Left colon (tissue), 2 donors: ENCODE measurements at places on chromosomes 2 and 18. TPM values are rescaled to one million over a fixed set of nuclear protein-coding genes. Genes with fewer than 3 reads are reported as not detected.

REG3G gene
- total RNA-seq: not detected

TIGD1 gene
- 4.4 TPM for total RNA-seq

DNA sequence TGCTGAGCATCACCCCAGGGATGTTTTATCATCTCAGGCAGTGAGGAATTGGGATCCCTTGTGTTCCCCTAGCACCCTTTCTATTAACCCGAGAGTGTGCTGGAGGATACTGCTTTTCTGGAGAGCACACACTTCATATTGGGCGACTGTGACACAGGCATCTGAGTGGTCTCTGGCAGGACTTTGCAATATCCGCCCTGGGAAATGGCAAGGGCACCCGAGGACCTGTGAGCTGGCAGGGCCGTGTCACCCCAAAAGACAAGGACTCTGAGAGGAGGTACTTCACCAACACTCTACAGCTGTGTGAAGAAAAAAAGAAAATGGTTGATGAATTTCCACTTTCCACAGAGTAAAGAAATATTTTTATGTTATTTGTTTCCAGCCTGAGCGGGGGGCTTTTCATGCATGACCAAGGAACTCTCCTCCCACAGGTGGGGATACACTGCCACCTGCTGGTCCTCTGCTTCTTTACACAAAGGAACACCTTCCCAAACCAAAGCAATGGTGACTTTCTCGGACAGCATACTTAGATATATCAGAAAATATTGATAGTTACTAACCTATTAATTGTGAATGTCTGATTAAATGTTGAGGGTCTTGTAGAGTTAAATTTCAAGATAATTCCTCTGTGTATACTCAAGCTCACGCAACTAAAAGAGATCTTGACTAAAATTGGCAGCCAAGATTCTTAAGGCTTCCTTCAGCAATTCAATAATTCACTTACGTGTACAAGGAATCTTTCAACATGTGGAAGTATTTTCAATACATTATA is 45.9 kb upstream of the REG3G start:
- peak; percentile 50 for DNase-seq

GRCh38 chr18:44325903-44326635 is 354.6 kb upstream of the SETBP1 start:
- peak; percentile 87 for DNase-seq

GRCh38 chr2:190415794-190416775 is 7.9 kb downstream of the MFSD6 start:
- DNase-seq: no peak

- no peak for DNase-seq
These were observed 181.4 kb upstream of the FN1 start for GRCh38 chr2:215617060-215617824.

GRCh38 chr18:292271-292670 is 24.4 kb upstream of the THOC1 start:
- DNase-seq: no peak

REG3A gene
- total RNA-seq: not detected

ITGB6 gene
- 28.0 TPM for total RNA-seq

GRCh38 chr2:162017233-162017632 is 56.8 kb downstream of the DPP4 start:
- no peak for DNase-seq

TEKT4 gene
- total RNA-seq: not detected

MYL1 gene
- not detected for total RNA-seq

GRCh38 chr18:34990597-34990996 is 50.6 kb upstream of the MAPRE2 start:
- no peak for DNase-seq

- DNase-seq: no peak
These were observed 127.2 kb downstream of the OLA1 start for GRCh38 chr2:174121175-174121574.

SERPINB2 gene
- not detected for total RNA-seq

DNA sequence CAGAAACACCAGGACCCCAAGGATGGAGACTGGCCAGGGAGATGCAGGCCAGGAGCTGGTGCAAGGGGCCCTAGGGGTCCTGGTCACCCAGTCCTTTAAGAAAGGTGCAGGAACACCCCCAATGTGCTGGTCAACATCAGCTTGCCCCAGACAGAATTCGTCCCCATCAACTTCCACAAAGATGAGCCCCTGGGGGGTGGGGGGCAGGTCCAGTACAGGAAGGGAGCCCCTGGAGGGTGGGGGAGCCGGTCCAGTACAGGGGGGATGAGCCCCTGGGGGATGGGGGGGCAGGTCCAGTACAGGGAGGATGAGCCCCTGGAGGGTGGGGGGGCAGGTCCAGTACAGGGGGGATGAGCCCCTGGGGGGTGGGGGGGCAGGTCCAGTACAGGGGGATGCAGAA is 160.7 kb upstream of the SALL3 start:
- no peak for DNase-seq

- peak; percentile 97 for DNase-seq
These were observed at the start of gene COX7A2L for GRCh38 chr2:42360890-42361727. COX7A2L (minus strand) TSS chr2:42361217; CDS start chr2:42361161, 56 bp downstream.

GRCh38 chr2:174263997-174264396 is 15.7 kb upstream of the OLA1 start:
- DNase-seq: no peak

ST6GAL2 gene
- 2.9 TPM for total RNA-seq

DNA sequence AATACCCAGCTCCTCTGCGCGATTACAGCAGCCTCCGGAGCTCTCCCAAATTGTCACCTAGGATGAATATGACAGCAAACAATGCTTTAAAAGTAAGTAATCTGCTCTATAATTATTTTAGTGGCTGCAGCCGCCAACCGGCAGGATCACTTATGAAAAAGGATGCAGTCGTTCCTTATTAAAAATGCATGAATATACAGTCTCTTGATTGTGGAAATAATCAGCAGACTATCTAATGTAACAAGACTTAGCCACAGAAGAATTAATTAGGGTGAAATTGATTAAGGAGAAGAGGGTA is 71.8 kb upstream of the STPG4 start:
- no peak for DNase-seq

WDR54 gene
- total RNA-seq: 2.8 TPM

GRCh38 chr2:60335533-60336237 is 217.8 kb downstream of the BCL11A start:
- no peak for DNase-seq

RESP18 gene
- not detected for total RNA-seq

B3GNT2 gene
- 27.6 TPM for total RNA-seq

MATN3 gene
- 0.15 TPM for total RNA-seq

DNA sequence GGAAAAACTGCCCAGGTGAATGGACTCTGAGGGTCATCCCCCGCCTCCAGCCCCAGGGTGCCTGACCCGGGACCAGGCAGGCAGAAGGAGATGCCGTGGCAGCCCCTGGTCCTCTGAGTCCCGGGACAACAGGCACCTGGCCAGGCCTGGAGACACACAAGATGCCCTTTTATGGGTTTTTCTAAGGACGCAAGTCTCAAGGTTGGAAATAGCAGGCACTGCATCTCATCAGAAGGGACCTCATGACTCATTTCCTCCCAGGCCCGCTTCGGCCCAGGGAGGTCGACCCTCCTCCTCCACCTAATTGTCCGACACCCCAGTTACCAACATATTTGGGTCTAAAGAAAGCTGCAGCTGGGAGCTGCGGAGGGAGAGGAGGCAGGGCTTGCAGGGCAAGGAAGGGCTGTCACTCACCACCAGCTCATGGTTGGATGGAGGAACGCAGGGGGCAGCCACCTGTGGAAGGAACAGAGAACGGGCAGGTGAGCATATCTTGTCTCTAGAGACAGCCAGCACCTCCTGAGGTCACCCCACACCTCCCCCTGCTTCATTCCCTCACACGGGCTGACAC is 82.9 kb downstream of the TNS1 start:
- DNase-seq: no peak

DNA sequence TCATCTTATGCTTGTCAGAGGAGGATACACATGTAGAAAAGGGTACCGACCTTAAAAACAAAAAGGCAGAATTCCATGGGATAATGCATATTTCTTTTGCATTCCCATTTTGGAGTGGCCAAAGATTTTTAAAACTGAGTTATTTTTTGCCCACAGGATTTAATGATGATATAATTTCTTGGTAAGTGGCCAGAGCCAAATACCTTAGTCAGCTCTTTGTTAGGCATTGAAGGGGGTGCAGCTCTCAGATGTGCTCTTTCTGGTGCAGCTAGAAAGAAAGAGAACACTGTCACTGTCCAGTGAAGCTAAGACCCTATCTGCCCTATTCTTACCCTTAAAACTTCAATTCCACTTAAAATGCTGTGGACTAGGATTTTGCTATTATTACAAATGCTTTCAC is 10.8 kb downstream of the COQ10B start:
- no peak for DNase-seq

GRCh38 chr2:220744861-220745260 is 827.2 kb downstream of the EPHA4 start:
- no peak for DNase-seq

DNA sequence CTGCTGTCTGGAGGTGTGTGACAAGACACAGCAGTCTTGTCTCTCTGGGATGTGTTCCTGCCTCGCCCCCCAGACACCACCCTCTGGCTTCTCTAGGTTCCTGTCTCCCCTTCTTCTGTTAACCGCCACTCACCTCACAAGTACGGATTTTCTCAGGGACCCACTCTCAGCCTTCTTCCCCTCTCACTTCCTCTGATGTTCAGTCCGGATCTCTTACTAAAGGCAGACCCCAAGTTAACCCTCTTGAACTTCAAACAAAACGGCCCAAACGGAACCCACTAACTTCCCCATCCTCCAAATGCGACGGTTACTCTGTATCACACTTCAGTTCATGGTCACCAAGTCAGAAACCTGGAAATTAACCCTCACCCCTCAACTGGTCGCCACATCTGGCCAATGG is 32.0 kb downstream of the B4GALT6 start:
- no peak for DNase-seq

GRCh38 chr2:234544659-234545611 is 48.1 kb upstream of the ARL4C start:
- peak; percentile 75 for DNase-seq

DNA sequence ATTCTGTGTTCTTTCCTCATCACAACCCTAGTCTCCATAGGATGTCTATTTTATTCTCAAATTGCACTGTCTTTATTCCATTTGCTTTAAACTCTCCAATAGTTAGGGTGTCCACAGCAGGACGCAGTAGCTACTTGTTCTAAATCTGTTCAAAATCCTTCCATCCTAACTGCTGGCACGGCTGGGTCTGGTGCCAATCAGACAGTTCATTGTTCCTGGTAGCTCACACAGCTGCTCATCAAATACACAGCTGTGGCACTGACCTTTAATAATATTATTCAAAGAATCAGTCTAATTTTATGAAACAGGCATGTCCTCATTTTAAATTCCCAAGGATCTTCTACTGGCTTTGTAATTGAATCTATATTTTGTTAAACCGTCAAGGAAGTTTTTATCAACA is 59.7 kb upstream of the TMEFF2 start:
- DNase-seq: no peak

DNA sequence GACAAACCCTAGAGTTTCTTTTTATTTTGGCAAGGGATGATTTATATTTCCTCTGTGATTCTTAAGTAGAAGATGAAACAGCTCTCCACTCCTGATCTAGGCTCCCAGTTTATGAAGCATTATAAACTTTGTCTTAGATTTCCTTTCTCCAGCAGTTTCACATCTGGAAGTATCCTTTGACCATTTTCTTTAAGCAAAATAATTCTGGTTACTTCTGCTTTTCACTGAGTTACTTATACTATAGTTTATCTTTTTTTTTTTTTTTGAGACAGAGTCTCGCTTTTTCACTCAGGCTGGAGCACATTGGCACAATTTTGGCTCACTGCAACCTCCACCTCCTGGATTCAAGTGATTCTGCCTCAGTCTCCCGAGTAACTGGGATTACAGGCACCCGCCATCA is 45.5 kb downstream of the KCMF1 start:
- DNase-seq: no peak

UBXN4 gene
- 107 TPM for total RNA-seq

DPYSL5 gene
- total RNA-seq: not detected

DNA sequence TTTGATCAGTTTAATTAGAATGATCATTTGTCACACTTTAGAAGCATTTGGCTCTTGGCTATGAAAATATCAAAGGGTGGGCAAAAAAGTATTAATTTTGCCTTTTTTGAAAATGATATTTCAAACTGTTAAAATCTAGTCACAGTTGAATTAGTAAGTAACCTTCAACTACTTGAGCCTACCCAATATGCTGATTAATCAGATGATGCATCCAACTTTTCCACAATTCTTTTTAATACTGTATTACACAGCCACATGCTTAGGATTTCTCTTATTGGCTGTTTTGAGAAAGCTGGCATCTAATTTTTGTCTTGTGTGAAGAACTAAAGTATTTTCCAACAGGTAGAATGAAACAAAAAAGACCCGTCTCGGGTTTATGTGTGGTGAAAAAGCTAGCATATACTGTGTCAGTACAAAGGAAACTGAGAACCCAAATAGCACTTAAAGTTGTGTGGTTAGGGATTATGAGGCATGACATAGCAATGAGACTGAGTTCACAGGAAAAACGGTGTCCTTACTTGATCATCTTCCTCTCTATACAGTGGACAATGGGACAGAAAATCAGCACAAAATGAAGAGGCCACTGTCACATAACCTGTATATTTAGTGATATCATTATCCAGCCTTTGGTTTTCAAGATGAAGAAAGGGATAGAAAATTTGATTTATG is 11.7 kb downstream of the OSBPL6 start:
- no peak for DNase-seq

DNA sequence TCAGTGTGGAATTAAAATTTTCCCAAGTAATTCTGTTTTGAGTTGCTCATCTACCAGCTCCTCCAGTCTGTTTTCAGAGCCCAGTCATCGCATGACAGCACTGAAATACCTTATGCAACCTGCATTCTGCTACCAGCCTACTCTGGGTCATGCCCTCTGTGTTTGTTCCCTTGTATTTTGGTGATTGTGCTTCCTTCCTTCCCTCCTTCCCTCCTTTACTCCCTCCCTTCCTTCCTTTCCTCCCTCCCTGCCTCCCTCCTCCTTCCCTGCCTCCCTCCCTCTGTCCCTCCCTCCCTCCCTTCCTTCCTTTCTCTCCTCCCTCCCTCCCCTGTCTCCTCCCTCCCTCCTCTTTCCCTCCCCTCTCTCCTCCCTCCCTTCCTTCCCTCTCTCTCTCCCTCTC is 289.6 kb downstream of the CDH2 start:
- no peak for DNase-seq

DNA sequence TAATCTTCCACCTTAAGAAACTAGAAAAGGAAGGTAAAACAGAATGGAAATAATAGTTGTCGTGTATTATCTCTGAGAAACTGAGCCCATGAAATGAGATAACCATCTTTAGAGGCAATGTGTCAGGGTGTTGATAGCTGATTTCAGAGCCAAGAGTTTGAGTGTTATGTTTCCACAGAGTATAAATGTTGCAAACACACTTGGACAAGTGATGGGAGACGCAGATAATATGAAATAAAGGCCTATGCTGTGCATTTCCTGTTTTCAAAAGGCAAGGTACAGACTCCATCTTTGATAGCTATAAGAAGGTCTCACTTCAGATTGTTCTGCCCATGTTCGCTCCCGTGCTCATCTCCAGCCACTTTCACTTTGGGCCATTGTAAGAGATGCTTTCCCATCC is 25.9 kb upstream of the DNER start:
- DNase-seq: no peak

DNA sequence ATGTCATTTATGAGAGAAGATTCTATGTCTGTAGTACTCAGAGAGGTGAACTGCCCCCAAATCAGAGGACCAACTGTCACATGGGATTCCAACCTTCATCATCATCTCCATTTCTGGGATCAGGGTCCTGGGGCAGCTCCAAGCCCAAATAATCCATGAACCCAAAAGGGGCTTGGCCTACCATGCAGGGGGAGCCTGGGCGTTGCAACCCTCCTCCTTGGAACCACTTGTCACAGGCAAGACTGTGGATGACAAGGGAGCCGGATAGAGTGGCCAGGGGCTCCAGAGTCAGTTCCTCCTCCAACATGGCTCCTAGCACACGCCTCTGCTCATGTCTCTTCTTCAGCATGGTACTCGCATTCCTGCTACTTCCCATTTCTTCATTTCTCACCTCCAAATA is 7.9 kb downstream of the CTLA4 start:
- no peak for DNase-seq
